Activated T-cell treated with anti-CD3 and anti-CD28 coated beads for 4 hours (primary cell): ENCODE measurements at places on chromosomes 2 and 18.

GRCh38 chr18:36372903-36373311 lies 75.4 kb downstream of the FHOD3 start:
- DNase-seq = no peak

DNA sequence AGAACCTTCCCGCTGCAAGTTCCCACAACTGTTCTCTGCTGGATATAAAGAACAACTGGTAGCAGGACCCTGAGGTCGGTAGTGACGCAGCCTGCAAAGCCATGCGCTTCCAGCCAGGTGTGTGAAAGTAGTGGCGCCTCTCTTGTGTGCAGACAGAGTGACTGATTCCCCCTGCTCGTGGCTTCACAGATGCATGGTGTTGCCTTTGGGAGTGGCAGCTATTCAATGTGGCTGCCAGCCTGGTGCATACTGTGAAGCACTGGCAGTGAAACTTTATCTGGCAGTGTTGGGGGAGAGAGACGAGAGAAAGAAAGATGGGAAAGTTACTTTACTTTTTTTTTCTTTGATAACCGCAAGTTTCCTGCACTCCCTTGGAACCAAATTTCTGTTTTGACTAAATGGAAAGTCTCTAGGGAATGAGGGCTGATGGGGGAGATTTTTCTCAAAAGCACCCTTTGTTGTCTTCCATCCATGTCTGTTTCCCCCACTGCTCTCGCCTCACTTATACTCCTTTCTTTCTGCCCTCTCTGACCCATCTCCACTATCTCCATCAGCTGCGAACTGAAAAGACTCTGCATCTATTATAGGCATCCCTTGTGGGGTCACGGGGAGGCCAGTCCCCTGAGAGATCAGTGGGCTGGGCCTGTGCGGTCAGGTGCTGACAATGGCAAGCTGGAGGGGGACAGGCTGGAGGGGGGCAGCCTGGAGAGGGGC lies 90.0 kb upstream of the TNP1 start:
- DNase-seq = no peak

- DNase-seq = no peak
These were observed 2.1 kb downstream of the MARCHF7 start for GRCh38 chr2:159714247-159714930.

- no peak for DNase-seq
These were observed 12.1 kb upstream of the GREB1 start for GRCh38 chr2:11521775-11522174.

GRCh38 chr2:30584116-30584515 lies 137.1 kb downstream of the LCLAT1 start:
- DNase-seq = no peak

- DNase-seq = no peak
These were observed 130.6 kb downstream of the CABLES1 start for GRCh38 chr18:23265682-23266399.

DNA sequence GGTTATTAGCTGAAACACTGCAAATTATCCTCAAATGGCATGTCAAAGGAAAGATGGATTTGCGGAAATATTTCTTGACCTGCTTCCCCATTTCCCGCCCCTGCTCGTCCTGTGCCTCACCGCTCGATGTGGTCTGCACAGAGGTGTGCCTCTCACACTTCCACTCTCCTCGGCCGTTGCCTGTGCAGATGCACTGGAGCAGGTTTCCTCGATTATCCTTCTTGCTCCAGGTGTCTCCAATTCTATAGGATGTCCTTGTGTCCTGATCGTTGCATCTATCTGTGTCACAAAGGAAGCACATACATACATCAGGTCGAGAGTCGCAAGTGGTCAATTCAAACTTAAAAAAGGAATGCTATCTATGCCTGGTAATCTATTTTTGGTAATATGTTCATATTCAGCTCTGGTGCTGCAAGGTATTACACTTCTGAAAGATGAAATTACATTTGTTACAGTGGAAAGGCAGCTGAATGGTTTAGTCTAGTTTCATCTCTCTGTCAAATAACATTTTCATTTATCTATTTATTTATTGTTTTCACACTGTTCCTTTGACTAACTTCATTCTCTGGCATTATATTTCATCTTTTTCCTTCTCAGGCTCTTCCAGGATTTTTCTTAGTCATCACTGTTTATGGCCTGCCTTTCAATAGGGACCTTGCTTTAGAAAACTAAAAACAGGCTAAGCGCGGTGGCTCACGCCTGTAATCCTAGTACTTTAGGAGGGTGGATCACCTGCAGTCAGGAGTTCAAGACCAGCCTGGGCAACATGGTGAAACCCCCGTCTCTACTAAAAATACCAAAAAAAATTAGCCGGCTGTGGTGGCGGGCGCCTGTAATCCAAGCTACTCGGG lies 7.6 kb downstream of the FN1 start:
- DNase-seq = no peak

DNA sequence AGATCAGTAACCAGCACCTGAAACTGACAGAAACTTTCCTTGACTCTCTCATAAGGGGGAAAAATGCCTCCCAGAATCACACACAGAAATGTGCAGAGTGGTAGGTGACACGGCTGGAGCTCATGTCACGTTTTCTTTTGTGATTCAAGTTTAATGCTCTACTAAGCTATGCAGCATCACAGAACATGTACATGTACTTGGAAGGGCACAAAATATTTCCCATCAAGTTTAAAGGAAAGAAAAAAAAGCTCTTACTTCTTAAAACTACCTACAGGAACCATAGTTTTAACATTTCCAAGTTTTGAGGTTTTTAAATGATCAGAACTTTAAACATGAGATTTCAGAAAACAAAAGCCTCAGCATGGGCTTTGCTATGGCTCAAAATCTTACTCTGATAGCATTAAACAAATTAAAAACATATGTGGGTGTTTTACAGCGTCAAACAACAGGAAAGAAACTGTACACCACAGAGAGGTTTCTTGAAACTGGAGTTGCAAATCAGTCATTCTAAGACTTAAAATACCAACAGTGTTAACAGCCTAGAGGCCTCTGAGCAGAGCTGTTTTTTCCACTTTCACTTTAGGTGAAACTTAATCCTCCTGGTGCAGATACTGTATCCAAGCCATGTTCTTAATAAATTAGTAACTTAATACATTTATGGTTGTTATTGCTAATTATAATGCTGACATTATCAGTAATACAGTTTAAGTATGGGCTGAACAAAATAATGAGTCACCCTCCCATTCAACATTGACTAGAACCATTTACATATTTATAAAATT lies 30.1 kb downstream of the MBP start:
- no peak for DNase-seq

DNA sequence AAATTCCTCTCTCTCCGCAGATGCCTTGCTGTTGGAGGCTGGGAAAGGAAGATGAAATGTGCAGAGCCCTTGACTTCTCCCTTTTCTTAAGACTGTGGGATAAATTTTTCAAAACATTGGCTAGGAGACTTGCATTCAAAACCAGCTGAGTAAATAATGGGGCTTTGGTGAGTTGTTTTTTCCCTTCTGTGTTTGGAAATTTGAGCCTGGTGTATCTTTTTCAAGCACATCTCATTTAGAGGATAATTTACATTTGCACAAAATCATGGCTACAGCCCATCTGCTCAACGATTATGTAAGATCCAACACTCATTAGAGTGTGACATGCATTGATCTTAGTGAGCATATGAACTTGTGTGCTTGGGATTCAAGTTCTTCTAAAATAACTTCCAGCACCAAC lies 112.1 kb upstream of the ATP8B1 start:
- no peak for DNase-seq

DNA sequence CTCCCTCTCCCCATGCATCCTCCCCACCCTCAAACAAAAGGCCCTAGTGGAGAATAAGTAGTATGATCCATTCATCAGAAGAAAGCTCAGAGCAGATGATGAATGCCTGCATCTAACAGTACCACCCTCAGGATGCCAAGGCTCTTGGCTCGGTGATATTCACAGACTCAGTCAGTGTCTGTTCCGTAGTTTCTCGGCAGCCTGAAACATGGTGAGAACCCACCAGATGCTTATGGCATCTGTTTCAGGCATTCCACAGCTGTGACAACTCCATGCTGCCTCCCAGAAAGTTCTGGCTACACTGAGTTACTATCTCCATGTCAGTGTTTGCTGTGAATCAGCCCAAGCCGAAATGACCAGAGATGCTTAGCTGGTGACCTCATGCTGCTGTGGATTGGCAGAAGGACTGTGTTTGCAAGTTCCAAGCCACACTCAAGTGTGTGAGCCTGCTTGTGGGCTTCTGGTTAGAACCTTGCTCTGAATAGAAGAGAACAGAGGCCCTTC lies 83.9 kb downstream of the WDSUB1 start:
- DNase-seq = no peak
